NCI-H2107 (cell line): ENCODE measurements at places on chromosomes 3 and 15.

DNA sequence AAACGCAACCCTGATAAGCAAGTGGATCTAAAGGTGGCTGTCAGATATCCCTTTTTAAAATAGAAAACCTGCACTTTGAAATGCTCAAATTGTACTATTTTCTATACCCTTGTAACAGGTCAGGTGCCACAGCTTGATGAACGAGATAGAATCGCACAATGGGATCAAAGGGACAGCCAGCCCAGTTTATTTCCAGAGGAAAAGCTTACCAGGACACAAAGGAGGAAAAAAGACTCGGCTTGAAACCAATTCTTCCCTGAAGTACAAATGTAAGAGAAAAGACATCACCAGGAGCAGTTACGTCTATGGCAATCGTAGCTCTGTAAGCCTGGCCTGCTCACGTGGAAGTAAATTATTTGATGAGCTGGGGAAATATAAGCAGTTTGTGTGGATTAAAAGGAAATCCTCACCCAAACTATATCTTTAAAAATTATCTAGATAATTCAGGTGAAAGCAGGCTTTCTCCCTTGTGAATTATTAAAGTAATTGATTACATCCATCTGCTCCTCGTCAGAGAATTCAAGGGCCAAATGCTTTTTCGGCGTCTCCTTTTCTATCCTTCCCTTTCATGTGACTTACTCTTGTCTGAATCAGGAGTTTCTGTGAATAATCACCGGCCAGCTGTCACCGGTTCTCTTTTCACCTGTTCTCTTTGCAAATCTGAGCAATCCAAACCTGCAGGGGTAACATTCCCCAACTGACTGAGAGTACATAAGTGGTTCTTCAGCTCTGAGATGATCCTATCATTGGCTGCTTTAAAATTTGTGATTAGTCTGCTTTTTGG lies 339.2 kb upstream of the ONECUT1 start:
- DNase-seq: no peak

GRCh38 chr3:15327941-15328340 lies 4.4 kb downstream of the SH3BP5 start:
- DNase-seq: peak; percentile 68

- DNase-seq: no peak
Observed at GRCh38 chr3:44259404-44259803, 17.7 kb downstream of the TOPAZ1 start.

- no peak for DNase-seq
Observed at GRCh38 chr3:176514297-176514696, 683.0 kb downstream of the TBL1XR1 start.

- no peak for DNase-seq
Observed at GRCh38 chr3:32148351-32148750, 41.9 kb downstream of the GPD1L start.
